ENCODE measurements at places on chromosomes 1 and 21.

DNA sequence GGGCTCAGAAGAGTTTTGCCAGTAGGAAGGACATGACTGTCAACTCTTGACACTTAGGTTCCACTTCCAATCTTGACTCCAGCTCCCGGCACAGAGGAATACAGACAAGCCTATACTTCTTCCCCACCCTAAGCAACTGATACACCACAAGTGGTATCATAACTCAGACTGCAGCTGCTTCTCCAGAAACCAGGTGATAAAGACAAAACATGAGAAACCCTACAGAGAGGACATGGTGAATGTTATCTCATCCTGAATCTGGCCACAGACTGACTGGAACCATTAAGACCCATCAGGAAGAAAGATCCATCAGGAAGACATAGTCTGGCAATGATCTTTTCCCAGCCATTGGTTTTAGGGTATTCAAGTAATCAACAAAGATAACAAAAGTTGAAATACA, 13.8 kb downstream of the PAXBP1 start:
- DNase-seq: no peak

DNA sequence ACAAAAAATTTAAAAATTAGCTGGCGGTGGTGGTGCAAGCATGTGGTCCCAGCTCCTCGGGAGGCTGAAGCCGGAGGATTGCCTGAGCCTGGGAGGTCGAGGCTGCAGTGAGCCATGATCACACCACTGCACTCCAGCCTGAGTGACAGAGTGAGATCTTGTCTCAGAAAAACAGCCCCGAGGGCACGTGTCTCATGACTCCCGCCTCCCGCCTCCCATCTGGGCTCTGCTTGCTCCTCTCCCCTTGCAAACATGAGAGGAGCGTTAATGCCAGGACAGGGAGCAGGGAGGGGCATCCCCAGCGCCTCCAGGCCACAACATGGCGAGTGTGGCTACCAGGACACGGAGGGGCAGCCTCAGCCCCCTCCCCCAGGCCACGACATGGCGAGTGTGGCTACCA, 28.3 kb downstream of the FAAP20 start:
- DNase-seq: no peak

DNA sequence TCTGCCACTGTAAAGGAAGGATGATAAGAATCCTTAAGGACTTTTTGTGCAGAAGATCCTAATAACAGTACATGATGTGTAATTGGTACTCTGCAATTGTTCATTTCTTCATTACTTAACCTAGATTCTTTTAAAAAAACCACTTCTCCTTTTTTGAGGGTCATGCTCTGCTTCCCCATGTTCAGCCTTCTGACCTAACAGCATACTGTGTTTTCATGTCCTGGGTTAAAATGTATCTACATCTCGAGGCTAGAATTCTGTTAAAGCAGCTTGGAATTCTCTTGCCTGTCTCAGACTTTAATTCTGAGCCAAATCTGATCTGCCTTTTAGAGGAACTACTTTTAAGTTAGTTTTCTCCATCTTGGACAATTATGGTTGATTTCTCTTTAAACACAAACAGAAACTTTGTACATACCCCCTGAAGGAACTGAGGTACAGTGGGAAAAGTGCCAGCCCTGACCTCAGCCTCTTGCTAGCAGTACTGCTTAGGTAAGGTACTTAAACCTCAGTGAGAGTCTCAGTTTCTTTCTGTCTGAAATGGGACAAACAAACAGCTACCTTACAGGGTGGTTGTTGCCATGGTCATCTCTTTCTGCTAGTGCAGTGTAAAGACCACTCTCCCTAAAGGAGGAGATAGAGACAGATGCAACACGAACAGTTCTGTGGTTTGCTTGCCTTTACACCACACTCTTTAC, 103.2 kb upstream of the DYNLT5 start:
- no peak for DNase-seq

DNA sequence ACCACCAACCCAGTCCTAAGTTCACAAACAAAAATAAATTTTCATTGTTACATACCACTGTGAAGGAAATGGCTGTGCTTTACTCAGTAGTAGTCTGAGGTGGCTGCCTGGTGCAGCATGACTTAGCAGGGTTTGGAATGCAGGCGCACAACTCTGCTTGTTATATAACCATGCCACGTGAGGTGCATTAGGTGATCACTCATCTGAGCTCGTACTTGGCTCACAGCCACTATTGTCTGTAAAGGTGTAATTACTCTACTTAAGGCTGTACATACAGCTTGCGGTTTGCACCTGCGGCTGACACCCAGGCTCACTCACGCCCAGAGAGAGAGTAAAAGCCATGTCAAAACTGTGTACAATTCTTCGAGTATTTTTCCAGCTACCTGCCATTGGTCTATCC, 599.4 kb downstream of the LTN1 start:
- DNase-seq: no peak

GRCh38 chr1:182260516-182260915, 131.1 kb downstream of the GLUL start:
- DNase-seq: no peak
